Transverse colon (tissue), 4 donors: ENCODE measurements at places on chromosomes 6 and 20. TPM values are rescaled to one million over a fixed set of nuclear protein-coding genes. Genes with fewer than 3 reads are reported as not detected.

RIPOR3 gene
- total RNA-seq = 8.6 TPM

TMEM14C gene
- total RNA-seq = 22.1 TPM

FERMT1 gene
- total RNA-seq = 30.2 TPM

DNA sequence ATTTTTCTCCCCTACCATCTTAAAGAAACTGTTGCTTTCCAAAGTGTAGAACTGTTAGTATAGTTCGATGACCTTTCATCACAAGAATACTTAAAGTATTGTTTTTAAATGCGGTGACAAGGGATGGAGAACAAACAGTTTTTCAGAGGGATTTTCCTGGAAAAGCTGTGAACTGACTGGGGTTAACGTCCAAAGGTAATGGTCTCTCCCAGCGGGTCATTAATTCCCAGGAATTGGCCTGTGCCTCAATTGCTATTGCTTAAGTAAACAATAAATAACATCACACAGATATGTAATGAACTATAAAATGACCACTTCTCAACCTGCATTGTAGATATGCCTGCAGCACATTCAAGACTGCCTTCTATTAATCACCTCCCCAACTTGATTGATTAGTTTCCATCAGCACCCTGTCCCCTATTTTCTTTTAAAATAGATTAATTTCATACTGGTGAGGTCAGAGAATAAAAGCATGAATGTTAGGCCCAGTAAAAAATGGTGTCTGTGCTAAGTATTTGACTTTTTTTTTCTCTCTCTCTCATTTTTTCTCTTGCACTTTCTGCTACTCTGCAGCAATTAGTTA lies 268.2 kb downstream of the SAMD5 start:
- H3K4me3 ChIP-seq = no peak overlapping the region
- no peaks in the 10 kb centered on the region for H3K36me3 ChIP-seq
- no peak for DNase-seq
- no peaks in the 10 kb centered on the region for H3K27me3 ChIP-seq
- H3K4me1 ChIP-seq = no peaks in the 10 kb centered on the region
- H3K27ac ChIP-seq = no peak overlapping the region

DNA sequence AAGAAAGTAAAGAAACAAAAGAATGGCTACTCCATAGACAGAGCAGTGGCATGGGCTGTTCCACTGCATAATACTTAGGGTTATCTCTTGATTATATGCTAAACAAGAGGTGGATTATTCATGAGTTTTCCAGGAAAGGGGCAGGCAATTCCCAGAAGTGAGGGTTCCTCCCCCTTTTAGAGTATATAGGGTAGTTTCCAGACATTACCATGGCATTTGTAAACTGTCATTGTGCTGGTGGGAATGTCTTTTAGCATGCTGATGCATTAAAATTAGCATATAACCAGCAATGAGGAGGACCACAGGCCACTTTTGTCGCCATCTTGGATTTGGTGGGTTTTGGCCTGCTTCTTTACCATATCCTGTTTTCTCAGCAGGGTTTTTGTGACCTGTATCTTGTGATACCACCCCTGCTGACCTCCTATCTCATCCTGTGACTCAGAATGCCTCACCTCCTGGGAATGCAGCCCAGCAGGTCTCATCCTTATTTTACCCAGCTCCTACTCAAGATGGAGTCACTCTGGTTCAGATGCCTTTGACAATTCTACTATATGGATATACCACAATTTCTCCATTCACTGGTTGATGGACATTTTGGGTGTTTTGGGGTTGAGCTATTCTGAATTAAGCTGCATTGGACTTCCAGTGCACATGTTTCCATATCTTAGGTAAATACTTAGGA lies 280.6 kb downstream of the FARS2 start:
- H3K36me3 ChIP-seq = no peaks in the 10 kb centered on the region
- H3K4me3 ChIP-seq = no peak overlapping the region
- peaks cover 3% of the 10 kb centered on the region for H3K4me1 ChIP-seq
- H3K27me3 ChIP-seq = no peaks in the 10 kb centered on the region
- no peak for DNase-seq
